ENCODE measurements at places on chromosomes 11 and 22.

DNA sequence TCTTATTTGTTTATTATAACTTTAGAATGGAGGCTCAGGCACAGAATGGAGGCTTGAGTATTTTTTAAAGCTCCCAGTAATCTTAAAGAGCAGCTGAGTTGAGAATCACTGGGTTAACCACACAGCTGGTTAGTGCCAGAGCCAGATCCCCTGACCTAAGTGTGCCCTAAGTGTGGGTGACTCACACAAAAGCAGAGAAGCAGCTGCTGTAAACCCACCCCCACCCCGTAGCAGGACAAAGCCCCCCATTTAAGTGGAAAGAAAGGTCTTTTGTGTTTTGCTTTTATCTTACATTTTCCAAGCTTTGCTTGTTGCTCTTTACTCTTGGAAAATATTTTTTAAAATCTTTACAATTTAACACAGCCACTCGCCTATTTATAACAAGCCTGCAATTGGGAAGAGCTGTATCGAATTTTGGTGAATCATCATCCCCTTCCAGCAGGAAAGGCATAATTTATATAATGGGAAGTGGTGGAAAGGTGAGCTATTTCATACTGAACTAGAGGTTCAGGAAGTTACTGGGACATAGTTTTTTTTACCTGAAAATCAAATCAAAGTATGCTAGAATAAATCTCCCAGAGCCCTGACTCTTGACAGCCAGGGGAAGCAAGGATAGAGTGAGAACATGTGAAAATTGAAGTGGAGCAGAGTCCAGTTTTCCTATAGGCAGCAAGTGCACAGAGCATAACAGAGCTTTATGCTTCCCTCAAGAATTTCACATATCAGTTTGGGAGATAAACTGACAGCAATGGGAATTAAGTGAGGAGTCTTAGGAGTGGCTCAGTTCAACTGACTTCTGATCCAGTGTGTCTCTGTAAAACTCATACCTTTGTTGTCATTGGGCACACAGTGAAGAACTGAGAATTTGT, 405.7 kb downstream of the AASDHPPT start:
- DNase-seq = no peak

DNA sequence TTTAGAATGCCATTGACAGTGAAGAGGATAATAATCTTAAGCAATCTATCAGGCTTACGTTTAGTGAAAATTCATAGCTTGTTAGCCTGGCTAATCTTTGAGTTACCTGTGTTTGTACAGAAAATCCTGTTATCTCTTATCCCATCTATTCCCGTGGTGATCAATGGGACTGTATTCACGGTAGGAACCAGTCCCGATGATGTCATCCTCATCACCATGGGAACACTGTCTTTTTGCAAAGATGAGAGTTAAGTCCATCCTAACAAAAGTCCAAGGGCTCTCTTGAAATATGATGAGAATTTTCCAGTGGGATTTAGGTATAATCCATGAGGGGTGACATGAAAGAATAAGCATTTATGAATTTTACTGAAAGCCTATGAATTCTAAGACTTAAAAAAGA, 762.2 kb downstream of the ETS1 start:
- DNase-seq = no peak

GRCh38 chr11:72333661-72334060, 89.7 kb upstream of the PHOX2A start:
- no peak for DNase-seq

DNA sequence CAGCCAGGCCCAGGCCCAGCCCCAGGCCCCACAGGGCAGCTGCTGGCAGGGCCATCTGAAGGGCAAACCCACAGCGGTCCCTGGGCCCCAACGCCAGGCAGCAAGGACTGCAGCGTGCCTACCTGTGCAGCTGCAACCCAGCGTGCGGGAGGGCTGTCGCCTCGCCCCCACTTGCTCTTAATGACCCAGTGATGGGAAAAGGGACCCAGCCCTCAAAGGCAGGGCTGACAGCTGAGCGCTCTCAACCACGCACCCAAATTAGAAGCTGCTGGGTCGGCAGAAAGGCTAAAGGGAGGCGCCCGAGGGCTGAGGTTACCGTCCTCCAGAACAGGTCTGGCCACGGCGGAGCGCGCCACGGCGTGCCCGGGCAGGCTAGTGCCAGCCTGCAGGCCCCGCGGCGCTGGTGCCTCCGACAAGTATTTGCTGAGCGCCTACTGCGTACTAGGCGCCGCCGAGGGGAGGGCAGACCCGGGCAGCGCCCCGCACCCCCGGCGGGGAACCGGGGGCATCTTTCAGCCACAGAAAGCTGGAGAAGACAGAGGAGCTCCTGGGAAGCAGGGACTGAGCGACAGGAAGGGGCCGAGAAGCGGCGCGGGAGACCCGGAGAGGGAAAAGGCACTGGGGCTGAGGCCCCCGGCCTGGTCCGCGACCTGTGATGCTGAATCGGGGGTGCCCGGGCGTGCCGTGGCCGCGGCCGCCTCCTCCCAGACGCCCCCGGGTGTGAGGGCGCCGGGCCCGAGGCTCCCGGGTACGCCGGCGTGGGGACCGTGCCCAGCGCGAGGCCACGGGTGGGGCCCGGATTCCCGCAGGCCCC, 773 bp downstream of the HRAS start:
- DNase-seq = no peak

- DNase-seq = no peak
Measured at GRCh38 chr11:99693941-99694492, 673.3 kb downstream of the CNTN5 start.

- DNase-seq = no peak
Measured at GRCh38 chr22:48428631-48429371, 1398.9 kb downstream of the BRD1 start.

GRCh38 chr22:28116219-28116673, 197.2 kb upstream of the PITPNB start:
- no peak for DNase-seq

DNA sequence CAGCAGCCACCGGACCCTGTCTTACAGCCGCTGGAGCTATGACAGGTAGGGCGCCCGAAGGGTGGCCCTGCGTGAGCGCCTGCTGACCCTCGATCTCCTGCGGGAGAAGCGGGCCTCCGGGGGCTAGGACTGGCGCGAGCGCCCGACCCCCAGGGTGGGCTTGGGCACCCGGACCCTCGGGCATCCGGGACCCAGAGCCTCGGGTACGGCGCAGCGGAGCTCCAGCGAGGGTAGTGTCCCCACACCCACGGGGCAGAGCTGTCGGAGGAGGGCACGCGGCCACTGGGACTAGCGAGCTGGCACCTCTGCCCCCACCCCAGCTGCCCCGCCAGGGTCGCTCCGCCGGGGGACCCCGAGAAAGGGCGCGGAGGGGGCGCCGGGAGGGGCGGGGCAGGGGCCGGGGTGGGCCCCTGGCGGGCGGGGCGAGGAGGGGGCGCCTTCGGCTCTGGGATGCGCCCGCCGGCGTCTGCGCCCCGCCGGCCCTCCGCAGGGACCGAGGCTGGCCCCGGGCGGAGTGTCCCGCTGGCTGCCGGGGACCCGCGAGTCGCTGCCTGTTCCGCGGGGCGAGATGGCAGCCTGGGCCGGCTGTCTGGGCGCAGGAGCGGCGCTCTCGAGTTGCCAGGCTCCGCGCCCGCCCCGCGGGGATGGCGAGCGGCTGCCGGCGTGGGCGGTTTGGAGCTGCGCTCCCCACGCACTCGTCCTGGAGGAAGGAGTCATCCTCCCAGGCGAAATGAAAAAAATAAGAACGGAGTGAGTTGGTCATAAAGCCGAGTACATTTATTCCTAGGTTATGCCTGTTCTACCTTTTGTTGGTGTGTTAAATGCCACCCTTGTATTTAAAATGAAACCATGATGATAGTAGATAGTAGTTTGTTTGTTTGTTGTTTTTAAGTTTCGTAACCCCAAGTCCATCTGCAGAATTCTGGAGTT, 32.4 kb downstream of the EIF3F start:
- peak; percentile 15 for DNase-seq

- DNase-seq = no peak
Measured at GRCh38 chr11:128045094-128045725, 542.1 kb downstream of the ETS1 start.

DNA sequence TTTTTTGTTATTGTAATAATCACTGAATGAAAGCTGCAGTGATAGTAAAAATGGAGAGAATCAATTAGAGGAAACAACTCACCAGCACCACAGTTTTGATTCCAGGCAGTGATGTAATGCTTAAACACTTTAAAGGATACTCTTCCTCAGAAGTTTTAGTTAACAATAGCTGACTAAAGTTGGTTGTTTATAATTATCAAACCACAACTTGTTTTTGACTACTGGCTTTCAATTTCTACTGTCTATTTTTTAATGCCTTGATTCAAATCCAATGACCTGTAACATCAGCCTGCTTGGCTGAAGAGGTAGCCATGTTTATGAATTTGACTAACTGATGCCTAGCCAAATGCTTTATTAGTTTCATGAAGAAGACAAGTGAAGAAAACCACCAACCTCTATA, 18.2 kb upstream of the CASP12 start:
- DNase-seq = no peak

DNA sequence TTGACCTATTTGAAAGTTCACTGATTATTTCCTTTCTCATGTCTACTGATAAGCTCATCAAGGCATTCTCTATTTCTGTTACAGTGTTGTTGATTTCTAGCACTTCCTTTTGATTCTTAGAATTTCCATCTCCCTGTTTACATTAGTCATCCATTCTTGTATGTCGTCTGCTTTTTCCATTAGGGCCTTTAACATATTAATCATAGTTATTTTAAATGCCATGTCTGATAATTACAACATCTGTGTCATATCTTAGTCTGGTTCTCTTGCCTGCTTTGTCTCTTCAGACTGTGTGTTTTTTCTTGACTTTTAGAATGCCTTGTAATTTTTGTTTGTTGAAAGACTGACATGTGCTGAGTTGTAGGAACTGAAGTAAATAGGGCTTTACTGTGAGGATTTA, 602.1 kb downstream of the SOX6 start:
- no peak for DNase-seq

- DNase-seq = no peak
Measured at GRCh38 chr11:134541951-134542350, 129.9 kb upstream of the B3GAT1 start.

DNA sequence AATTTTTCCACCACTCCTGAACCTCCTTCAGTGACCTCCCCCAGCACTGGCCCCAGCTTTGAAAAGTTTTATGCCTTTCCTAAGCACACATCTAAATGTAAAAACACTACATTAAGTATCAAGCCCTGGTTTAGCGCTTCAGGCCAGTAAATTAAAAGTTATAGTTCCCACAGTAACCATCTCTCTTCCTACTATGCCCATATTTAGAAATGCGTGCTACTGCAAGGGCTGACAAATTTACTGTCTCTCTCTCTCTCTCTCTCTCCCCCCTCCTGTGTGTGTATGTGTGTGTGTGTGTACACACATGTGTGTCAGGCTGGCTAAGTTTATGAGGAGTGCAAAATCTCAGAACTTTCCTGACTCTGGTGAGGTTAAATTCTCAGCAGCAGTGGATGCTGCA, 231.4 kb downstream of the LARGE1 start:
- DNase-seq = no peak

DNA sequence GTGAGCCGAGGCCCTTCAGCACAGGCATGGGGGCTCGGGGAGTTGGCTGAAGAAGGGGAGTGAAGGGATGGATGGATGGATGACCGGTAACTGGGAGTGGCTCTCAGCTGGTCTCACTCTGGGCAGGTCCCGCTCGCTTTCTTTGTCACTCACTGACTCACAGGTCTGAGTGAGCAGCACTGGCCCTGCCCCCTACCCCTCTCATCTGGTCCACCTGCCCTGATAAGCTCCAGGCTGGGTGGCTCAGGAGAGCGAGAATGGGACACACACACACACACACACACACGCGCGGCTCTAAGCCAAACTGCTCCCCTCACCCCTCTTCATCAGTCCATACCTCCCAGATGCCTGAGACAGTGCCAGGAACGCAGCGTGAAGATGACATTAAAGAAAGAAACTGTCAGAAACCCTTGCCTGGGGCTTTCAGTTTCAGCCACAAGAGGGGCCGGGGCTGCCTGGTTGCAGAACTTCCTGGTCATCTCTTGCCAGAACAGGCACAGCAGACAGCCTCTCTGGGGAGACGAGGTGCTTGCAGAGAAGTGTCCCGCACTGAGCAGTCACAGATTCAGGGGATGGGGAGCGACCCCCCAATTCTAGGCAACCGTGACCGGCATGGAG, 16.5 kb upstream of the SHISAL1 start:
- DNase-seq = no peak

- no peak for DNase-seq
Measured at GRCh38 chr11:121656328-121657090, 203.7 kb upstream of the SORL1-AS1 start.

- no peak for DNase-seq
Measured at GRCh38 chr22:46911346-46911745, 148.9 kb downstream of the TBC1D22A start.

DNA sequence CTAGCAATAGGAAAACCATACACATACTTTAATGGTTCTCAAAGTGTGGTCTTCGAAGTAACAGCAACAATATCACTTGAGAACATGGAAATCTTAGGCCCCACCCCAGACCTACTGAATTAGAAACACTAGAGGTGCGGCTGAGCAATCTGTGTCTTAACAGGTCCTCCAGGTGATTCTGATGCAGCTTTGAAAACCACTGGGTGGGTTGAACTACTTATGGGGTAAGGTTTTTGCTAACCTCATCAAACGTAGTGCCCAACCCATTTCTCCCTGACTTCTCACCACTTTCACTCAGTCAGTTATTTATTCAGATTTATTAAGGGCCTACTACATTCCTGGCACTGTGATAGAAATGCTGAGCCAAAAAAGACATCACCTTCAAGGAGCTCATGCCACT, 3.7 kb downstream of the MPZL2 start:
- DNase-seq = peak; percentile 16

- DNase-seq = peak; percentile 64
Measured at GRCh38 chr11:85682330-85683305, 3.4 kb downstream of the CCDC89 start.

GRCh38 chr11:116078101-116078591, 573.9 kb upstream of the CADM1 start:
- DNase-seq = no peak

GRCh38 chr11:12863605-12864121, 145.5 kb upstream of the RASSF10 start:
- no peak for DNase-seq

DNA sequence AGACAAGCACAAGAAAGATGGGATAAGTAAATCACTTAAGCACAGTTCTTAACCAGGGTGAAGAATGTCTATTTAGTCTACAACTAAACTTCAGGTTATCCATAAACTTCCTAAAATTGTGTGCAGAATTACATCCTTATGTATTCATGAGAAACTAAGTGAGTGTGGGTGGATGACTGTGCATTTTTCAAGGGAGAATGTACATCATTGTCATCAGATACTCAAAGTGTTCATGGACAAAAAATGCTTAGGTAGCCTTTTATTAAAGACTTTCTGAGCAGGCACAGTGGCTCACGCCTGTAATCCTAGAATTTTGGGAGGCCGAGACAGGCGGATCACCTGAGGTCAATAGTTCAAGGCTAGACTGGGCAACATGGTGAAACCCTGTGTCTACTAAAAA, 2023.8 kb downstream of the LRRC4C start:
- DNase-seq = no peak

Measured in colonic mucosa (tissue), 4 donors.